ENCODE measurements at places on chromosomes 2 and 18.

DNA sequence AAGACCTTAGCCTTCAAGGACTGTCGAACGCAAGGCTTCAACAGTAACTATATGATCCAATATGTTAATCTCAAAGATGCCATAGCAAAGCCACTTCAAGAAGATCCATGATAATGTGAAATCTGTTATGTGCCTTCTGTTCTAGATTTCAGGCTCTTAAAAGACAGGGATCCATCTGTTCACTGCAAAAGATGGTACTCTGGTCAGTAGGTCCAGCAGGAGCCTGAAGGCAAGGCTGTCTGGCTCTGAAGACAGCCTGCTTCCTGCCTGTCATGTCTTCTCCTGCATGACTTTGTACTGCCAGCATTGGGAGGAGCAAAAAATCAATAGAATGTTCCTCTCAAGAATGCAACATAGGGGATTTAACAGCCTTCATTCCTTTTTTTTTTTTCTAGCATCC, 270.8 kb upstream of the PARD3B start:
- no peak for DNase-seq

DNA sequence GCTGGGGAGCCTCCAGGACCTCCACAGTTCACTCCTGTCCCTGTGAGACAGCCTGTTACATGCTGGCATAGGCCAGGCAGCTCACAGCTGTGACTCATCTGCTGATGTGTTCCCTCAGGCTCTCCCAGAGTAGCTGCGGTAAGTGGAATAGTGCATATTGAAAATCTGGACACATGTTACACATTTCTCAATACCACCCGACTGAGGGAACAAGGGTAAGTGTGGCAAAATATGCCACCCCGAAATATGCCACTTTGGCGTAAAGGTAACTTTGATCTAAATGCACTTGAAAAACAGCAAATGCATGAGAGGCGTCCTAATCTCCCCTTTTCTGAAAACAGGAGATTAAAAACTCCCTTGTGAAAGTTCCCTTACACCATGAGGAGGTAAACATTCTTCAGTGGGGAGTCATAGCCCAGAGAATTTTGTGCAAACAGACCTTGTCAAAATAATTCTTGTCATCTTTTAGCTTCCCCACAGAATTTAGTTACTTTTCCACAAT, 557.9 kb downstream of the CCDC85A start:
- DNase-seq: no peak

DNA sequence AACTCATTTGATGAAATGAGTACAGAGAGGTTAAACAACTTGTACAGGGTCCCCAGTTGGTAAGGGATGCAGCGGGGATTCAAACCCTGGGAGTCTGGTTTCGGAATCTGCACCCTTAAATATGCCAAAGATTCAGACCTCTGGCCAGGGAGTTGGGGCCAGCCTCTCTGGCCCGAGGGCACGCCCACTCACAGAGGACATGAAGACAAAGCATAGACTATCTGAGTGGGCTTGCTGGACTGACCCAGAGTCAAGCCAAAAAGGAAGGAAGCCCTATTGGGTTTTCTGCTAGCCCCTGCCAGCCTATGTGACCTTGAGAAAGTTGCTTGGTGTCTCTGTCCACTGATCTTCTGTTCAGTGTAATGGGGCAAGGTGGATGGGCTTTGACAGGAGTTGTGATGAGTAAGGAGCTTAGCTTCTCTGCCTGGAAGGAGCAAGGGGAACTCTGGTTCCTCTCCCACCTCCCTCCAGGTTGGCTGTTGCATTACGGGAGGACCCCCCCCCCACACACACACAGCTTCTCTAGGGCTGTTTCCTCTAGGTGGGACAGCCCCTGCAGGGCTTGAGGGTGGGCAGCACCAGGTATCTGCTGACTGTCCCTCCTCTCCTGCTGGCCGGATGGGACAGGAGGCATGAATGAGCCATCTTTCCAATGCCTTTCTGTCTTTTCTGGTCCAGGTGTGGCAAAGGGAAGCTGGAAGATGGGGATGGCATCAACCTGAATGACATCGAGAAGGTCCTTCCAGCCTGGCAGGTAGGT, 131.3 kb downstream of the CTIF start:
- DNase-seq: no peak

DNA sequence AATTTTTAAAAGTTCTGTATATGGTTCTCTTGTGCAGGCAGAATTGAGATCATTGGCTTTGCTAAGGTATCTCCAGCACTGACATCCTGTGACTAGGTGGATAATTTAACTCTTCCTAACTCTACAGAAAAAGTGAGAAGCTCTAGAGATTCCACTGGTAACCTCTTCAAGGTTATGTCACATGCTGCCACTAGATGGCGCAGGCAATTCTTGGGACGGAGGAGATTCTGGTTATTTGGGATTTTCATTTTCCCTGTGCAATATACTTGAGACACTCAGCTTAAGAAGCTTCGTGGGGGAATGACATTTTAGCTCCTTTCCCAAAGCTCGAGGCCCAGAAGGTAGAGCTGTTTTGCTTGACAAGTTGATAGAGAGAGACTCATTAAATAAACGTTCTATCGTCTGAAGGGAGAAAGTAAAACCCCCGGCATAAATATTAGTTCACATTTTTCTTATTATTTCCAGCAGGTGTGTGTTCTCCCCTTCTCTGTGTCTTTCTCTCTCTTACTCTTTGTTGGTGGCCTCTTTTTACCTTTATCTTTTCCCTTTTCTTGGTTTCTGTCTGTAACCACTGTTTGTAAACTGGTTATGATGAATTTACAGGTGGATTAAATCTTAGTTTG, 26.6 kb upstream of the LANCL1 start:
- no peak for DNase-seq

GRCh38 chr2:239697399-239698164, 296.8 kb upstream of the HDAC4 start:
- DNase-seq: no peak

DNA sequence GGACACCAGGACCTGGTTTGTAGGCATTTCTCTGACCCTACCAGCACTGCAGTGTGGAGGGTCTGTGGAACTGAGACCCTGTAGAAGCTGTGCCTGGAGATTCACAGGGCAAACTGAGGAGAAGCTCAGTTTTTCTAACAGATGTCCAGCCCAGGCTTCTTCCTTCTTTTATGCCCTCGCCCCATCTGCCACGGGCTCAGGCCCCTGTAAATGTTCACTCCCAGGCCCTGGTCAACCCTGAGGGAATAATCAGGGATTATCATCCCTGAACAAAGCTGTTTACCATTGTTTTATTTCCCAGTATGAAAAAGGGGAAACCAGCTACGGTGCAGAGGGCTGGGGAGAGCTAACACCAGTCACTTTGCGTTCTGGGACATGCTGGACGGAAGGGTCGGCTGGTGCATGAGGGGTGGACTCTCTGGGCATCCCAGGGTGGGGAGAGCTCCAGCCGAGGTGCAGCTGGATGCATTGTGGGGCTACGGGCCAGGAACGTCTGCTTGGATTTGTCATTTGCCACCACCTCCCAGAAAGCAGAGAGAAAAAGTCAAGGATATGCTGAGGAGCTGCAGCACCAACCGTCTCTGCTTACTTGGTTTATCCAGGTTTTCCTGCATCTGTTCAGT, 183.8 kb downstream of the TFCP2L1 start:
- DNase-seq: no peak

GRCh38 chr2:229445501-229446211, 174.6 kb upstream of the PID1 start:
- no peak for DNase-seq

- no peak for DNase-seq
Observed at GRCh38 chr2:13113002-13113401, 396.3 kb downstream of the TRIB2 start.

- no peak for DNase-seq
Observed at GRCh38 chr2:239462191-239462515, 61.3 kb upstream of the HDAC4 start.

DNA sequence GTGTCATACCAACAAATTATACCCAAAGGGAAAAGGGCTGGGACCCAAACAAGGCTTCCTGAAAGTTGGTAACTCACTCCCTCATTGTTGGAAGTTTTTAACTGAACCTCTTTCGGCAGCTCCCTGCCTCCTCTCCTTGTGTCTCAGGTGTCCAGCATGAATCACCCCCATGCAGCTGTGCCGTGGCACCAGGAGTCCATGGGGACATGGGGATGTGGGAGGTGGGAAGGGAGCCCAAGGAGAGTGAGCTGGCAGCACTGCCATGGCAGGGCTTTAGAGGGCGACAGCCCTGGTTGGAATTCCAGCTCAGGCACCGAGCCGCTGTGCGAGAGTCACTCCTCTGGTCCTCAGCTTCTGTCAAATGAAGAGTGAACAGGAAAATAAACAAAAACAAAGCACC, 12.5 kb upstream of the GYPC start:
- DNase-seq: no peak

DNA sequence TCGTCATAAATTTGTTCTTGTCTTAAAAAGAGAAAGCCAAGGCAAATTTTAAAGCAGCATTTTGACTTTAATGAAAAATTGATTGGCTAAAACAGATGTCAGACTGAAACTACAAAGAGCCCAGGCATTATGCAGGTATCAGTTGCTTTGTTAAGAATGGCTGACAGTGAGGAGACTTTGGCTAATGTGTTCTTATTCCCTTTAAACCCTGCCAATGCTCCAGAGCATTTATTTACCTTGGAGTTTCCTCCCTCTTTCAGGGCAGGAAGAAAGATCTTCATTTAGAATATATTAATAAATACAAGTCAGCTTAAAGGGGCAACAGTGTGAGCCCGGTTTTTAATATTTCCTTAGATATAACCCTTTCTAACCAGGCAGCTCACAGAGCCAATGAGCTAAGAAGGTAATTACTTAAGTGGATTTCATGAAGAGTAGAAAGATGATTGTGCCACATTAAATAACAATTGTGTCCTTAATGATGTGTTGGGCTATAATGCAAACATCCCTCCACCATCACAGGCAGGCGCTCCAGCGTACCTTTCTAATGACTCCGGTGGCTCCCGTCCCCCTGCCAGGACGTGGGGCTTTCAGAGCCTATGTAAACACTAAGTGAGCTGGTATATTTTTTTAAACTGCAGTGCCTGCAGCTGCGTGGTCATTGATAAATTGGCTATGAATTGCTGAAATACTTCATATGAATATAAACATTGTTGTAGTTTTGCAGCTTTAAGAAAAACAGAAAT, 349.4 kb upstream of the POU3F3 start:
- DNase-seq: no peak

Data from iPS DF 6.9 (cell line).